ELF-1 (cell line): ENCODE measurements at places on chromosomes 7 and 10.
A peak's percentile ranks its signal among the peaks of the same experiment; 100 is the strongest.

DNA sequence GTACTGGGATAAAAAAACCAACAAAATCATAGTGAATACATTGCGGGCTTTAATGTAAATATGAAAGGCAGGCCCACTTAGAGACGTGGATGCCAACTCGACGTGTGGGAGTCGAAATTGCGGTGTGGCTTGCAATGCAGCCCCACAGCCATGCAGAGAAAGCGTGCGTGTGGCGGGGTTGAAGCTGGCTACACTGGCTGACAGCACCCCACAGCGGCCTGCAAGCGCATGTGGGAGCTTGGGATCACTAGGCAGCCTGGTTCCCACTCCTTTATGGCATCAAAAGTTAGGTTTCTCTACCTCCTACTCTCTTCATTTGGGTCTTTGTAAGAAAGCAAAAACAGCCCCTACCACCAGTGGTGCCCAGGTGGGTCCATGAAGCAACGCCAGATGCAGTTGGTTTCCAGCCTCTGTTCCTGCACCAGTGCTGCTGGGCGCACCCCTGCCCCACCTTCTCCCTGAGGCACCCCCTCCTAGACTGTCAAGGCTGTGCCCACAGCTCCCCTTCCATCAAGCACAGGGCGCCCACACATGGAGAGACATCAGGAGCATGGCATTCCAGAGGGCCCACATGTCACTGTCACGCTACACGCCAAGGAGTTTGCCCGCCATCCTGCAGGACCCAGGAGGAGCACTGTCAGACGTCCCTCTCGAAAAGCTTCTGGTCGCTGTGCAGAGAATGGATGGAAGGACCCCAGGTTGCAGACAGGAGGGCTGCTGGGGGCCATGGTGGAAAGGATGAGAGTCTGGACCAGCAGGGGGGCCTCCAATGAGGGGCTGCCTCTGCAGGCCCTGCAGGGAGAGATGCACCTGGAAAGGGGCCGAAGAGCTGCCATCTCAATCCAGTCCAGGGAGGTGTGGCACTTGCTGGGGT is 142.9 kb downstream of the PAXIP1 start:
- no peak for DNase-seq

DNA sequence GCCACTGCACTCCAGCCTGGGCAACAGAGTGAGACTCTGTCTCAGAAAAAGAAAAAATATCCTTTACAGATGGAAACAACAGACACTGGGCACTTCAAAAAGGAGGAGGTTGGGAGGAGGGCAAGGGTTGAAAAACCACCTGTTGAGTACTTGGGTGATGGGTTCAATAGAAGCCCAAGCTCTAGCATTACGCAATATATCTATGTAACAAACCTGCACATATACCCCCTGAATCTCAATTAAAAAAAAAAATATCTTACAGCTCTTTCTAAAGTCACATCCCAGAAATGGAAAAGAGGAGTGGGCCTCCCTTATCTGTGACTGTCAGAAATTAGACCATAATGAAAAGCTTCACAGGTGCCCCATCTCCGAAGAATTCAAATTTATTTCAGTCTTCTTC is 12.1 kb downstream of the VIM start:
- DNase-seq: no peak

- no peak for DNase-seq
These were observed 39.4 kb downstream of the VIPR2 start for GRCh38 chr7:159105066-159105780.

GRCh38 chr10:15737656-15738055 is 17.9 kb upstream of the ITGA8 start:
- no peak for DNase-seq

DNA sequence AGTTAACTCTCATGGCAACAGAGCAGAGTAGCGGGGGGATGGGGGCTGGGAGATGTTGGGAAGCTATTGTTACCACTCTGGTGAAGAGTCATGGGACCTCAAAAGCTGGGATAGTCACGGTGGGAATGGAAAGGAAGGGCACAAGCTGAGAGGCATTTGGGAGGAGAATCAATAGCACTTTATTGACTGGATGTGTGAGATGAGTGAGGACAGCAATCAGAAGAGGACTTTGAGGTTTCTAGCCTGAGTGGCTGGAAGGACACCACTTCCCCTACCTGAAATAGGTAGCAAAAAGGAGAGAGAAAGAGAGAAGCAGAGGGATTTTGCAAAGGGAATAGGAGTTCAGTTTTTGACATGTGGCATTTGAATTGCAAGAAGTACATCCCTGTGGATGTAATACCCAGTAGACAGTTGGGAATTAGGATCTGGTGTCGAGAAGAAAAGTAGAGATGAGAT is 27.2 kb downstream of the SCD start:
- DNase-seq: no peak

GRCh38 chr10:85995791-85996190 is 370.8 kb downstream of the GRID1 start:
- DNase-seq: peak; percentile 17

DNA sequence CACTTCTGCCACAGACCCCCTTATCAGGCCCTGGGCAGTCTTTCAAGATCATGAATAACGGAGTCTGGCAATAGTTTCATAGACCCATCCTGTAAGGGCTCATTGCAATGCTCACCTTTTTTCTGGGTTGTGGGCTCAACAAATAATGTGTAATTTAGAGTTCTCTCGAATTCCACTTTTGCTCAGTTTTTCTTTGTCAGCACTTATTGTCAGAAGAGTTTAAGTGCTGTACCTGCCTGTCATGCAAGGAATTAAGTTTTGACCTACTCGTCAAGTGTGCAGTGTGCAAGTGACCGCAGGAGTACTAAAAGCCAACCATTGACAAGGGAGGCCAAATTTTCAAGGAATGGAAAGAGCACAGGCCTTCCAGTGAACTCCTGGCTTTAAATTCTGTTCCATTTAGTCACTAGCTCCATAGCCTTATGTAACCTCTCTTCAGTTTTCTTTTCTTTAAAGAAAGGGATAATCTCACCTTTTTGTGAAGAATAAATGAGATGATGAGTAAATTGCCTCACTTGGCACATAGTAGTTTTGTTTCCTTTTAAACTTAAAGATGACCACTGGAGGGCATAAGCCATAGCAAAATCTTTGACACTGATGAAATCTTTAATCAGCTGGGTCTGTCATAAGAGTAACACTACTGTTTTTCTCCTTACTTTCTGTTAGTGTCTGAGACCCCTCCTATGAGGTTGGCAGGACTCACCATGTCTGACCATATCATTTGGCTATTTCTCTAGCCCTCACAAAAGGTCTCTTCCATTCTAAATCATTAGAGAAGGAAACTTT is 313.3 kb downstream of the TYW1 start:
- DNase-seq: no peak

DNA sequence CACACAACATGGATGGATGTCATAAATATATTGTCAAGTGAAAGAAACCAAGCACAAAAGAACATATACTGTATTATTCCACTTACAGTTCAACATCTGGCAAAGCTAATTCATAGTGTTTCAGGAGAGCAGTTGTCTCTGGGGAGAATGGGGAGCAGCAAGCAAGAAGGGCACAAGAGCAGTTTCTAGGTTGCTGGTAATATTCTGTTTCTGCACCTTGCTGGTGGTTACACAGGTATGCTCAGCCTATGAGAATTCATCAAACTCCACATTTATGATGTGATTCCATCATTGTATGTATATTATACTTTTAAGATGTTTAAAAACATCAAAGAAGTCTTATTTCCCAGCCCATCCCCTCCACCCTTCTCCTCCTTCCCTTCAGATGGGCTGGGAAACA is 18.1 kb upstream of the PALS2 start:
- no peak for DNase-seq

DNA sequence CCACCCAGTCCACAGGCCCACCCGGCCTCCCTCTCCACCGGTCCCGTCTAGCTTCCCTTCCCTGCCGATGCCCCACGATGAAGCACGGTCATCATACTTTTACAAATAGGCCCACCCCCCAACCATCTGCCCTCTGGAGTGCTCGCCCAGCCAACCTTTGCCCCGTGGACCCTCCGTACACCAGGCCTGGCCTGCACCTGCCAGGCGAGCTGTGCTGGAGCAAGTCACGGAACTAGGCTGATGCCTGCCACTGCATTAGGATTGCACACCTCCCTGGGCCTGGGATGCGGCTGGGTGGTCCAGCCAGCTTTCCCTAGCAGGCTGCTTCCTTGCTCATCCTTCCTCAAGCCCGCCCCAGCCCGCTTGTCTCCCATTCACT is 44.7 kb downstream of the PPIF start:
- DNase-seq: no peak

DNA sequence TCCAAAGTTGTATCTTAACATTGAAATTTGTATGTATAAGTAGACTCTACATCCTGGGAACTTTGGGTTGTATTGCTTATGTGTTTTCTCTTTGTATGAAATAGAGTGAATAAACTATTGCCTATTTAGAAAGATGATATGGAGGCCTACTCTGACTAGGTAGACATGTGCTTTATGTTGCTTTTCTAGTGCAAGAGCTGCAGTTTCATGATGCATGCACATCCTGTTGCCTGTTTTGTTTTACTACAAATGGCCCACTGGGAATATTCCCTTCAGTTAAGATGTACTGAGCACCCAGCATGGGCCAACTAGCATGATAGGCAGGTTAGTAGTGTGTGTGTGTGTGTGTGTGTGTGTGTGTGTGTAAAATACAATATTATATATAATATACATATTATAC is 282.1 kb upstream of the LRGUK start:
- DNase-seq: no peak

GRCh38 chr10:22156750-22157149 is 61.1 kb downstream of the EBLN1 start:
- DNase-seq: no peak

GRCh38 chr10:57418476-57418875 is 849.2 kb downstream of the IPMK start:
- DNase-seq: no peak

- DNase-seq: no peak
These were observed 7.8 kb downstream of the ACTA2 start for GRCh38 chr10:88944813-88945212.

- no peak for DNase-seq
These were observed at the start of gene ZP3 for GRCh38 chr7:76424413-76425111. ZP3 (plus strand) TSS chr7:76424950; CDS start chr7:76424965, 15 bp downstream.

- DNase-seq: no peak
These were observed 288.9 kb downstream of the PARD3 start for GRCh38 chr10:34526186-34526585.
